ENCODE measurements at places on chromosomes 2 and 18.
A peak's percentile ranks its signal among the peaks of the same experiment; 100 is the strongest.

- no peak for DNase-seq
These were observed 184.4 kb upstream of the SESTD1 start for GRCh38 chr2:179449010-179449409.

- no peak for DNase-seq
These were observed 3.7 kb upstream of the PCBP1 start for GRCh38 chr2:70083344-70084156.

DNA sequence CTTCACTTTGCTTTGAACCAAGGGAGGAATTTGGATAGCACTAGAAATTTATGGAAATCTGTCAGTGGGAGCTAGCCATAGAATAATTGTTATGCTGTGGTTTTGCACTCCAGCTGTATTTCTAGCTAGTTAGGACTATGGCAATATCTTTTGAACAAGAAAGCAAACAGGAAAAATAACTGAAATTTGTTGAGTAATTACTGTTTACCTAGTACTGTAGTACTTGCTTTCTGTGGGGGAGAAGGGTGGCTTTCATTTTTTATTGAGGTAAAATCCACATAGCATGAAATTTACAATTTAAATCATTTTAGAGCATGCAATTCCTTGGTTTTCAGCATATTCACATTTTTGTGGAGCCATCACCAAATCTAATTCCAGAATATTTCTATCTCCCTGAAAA, 28.4 kb downstream of the MBD5 start:
- no peak for DNase-seq

DNA sequence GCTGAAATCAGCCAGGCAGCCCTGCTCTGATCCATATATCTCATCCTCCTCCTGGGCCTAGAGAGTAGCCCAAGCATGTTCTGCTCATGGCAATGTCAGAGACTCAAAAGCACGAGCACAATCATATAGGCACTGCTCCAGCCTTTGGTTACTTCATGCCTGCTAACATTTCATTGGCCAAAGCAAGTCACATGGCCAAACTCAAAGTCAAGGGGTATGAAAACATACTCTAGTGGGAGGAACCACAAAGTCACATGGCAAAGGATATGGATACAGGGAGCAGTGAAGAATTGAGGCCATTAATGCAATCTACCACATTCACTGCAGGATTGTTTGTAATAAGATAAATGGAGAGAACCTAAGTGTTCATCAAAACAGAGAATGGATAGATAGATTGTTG, 87.8 kb upstream of the SPATS2L start:
- no peak for DNase-seq

GRCh38 chr2:9145109-9145751, 61.4 kb upstream of the ASAP2 start:
- DNase-seq = no peak

DNA sequence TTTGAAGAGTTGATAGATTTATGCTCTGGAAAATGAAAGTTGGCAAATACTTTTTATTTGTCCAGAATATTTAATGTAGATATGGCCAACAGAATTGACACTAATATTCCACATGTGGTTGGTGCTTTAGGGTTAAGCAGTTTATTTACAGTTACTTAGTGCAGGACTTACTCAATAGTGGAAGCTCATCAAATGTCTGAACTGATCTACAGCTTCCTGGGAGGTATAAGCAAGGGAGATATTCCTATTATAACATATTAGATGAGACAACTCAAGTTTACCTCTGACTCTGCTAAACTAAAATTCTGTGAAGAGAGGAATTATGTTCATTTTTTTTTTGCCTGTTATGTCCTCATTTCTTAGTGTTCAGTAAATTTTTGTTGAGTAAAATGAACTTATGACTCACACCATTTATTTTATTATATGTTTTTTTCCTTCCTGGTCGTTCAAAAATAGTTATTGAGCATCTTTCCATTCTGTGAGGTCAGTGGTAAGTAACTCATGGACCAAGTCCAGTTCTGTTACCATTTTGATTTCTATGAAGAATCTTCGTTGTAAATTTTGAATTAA, 13.6 kb downstream of the ABI2 start:
- DNase-seq = no peak

DNA sequence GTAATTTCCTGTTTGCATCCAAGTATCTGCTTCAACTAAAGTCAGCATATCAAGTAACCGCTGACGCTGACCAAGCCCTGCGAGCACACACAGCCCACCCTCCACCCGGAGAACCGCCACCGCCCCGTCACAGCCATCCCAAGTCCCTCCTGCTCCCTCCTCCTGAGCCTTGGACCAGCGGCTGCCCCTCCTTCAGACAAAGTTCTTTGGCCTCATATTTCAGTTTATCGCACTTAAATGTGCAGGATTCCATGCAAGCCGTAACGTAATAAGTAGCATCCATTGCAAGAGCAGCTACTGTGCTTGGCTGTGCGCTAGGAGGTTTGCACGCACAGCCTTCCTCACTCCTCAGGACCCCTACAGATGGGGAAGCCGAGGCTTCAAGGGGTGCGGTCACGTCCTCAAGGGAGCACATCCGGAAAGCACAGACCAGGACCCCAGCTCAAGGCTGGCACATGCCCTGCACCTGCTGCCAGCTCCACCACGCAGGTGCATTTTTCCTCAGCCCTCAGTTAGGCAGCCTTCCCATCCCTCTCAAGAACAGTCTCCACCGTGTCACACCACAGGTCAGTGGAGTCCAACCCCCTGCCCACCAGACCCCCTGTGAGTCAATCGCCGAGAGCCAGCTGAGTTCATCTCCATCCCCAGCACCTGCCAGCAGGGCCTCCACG, 17.1 kb downstream of the PXDN start:
- no peak for DNase-seq

GRCh38 chr2:96663829-96664228, 21.3 kb downstream of the FER1L5 start:
- no peak for DNase-seq

DNA sequence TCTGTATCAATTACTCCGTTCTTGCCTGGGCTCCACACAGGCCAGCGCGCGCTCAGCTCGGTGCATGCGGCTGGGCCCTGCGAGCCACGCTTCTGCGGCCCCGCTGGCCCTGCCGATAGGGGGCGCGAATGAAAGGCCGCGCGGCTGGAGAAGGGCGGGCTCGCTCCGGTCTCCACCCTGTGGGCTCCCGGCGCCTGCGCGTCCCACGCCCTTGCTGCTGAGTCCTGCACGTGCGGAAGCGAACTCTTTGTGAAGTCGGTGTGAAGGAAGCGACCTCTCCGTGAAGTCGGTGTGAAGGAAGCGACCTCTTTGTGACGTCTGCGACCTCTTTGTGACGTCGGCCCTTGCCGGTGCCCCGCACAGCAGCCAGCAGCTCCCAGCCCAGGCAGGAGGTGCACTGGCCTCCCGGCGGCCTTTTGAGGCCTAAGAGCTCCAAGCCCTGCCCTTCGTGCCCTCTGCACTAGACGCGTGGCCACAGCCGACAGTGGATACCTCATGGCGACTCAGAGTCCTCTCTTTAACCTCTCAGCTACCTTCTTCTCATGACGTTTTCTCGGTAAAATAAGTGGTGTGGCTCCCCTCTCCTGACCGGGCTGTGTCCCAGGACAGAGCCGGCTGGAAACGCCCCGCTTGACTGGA, 391.9 kb upstream of the RAB6C start:
- no peak for DNase-seq

GRCh38 chr2:74048843-74049519, 64.3 kb downstream of the TET3 start:
- DNase-seq = no peak

DNA sequence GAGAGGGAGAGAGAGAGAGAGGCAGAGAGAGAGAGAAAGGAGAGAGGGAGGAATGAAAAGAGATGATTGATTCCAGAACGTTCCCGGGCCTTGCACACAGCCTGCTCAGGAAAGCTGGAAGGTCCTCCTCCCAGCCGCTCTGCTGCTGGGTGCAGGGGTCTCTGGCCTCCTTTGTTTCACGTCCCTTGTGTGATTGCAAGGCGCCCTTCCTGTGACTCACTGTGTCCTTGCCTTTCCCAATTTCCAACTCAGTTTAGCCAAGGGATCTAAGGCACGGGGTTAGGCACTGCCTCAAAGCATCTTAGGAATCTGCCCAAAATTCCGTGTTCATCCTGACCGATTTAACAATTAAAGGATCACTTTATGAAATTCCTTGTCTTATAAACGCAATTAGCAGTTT, 221.2 kb downstream of the KLHL29 start:
- DNase-seq = no peak

DNA sequence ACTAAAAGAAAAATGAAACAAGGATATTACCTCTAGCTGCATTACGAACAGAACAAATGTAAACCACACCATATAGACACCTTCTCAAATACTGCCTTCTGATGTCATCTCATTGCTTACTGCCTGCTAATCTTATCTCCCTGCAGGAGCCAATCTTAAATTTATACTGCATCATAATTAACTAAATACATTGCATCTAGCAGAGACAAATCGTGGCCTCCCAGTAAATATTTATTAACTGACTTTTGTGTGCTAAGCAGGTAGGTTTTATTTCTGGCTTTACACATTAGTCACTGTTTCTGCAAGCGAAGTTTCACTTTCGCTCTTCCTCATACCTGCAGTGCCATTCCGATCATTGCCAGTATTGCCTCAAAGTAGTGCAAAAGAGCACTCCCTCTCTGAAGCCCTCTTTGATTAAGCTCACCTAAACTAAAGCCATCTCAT, 67.5 kb downstream of the SPATS2L start:
- no peak for DNase-seq

GRCh38 chr2:1366546-1367134, 46.6 kb upstream of the TPO start:
- no peak for DNase-seq

DNA sequence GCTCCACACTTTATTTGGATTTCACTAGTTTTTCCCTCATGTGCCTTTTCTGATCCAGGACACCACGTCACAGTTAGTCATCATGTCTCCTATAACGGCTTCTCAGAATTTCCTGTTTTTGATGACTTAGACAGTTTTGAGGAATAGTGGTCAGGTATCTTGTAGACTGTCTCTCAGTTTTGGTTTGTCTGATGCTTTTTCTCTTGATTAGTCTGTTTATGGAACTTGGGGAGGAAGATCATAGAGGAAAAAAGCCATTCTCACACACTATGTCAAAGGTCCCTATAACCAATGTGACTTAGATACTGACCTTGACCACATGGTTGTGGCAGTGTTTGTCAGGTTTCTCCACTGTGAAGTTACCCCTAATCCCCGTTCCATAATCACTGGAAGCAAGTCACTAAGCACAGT, 89.0 kb downstream of the RAPH1 start:
- no peak for DNase-seq

DNA sequence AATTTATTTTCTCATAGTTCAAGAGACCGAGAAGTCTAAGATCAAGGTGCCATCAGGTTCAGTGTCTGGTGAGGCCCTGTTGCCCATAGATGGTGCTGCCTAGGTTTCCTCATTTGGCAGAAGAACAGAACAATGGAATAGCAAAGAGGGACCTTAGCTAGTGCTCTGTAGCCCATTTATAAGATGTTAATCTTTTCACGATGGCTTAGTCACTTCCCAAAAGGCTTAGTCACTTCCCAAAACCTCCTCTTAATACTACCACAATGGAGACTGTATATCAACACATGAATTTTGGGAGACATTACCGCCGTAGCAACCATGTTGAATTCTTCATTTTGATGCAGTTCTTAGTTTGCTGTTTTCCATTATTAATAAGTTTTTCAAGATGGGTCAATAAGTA, 246.3 kb upstream of the NRP2 start:
- DNase-seq = no peak

- DNase-seq = no peak
These were observed 499.4 kb downstream of the GALR1 start for GRCh38 chr18:77749089-77749488.

DNA sequence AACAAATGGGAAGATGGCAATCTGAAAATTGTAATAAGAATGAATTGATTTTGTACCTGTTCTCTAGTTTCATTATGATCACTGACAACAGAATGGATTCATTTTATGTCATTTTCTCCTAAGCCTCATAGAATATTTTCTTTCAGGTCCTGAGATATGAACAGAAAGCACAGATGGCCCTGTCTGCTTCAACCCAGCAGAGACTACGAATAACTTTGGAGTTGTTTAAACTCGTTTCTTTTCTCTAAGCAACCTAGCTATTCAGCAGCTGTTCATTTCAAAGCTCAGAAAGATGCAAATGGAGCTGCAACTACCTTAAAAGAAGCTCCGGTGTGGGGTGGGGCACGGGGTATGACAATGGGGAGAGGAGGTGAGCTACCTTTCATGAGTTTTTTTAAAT, 124.9 kb downstream of the ALK start:
- DNase-seq = no peak

DNA sequence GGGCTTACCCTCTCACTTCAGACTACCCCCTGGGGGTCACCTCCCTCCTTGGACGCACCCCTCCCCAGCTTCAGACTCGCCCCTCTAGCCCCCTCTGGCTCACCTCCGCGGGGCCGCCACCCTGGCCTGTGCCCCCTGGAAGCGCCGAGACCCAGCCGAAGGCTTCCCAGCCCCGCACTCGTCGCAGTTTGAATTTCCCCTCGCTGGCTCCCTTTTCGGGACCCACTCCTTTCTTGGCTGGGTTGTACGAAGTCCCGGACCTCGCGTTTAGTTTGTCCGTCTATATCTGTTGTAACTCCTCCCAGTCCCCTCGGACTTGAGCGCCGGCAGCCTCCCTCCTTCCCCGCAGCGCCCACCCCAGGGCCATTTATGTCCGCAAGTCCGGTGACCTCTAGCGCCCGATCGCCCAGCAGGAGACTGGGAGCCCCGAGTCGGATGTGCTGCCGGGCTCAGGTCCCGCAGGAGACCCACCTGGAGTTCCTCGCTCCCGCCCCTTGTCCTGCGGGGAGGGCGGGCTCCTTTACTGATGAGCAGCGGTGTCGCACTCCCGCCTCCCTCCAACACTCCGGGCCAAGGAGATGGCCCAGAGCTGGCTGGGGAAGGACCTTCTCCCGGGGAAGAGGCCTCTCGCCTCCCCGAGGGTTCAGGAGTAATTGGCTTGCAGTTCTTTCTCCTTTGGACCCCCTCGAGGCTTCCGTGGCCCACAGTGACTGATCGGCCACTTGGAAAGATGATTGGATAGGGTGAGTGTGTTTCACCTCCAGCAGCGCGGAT, 692 bp upstream of the RAX start:
- DNase-seq = no peak

DNA sequence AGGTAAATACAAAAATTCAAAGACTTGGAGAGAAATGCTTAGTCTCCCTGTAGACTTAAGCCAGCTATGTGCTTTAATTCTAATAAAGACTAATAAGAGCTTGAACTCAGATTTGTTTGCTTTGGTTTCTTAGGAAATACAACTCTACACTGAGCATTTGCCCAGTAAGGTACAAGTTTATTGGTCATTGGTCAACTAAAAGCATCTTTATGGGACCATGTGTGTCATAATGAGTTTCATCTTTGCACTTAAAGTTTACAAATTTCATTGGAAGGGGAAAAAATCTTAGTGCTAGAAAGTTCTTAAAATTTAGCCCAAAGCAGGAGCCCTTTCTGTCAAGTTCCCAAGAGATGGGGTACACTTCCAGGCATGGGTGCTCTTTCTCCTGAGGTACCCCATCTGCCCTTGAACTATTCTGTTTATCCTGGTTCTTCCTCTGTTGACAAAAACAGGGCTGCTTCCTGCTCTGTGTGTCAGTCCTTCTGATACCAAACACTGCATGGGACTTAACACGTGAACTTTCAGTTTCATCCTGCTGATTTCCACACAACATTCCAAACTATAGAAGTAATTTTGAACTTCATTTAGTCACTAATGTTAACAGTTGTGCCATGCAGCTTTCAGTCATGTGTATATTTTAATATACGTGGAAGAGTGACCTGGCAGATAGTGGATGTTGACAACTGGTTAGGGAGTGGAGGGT, 200.2 kb downstream of the TPGS2 start:
- DNase-seq = peak; percentile 63
